ENCODE measurements at places on chromosomes 11 and 22.

- no peak for DNase-seq
Observed at GRCh38 chr22:30662040-30662439, 5.6 kb downstream of the DUSP18 start.

GRCh38 chr22:27747396-27748221 is 53.9 kb downstream of the MN1 start:
- DNase-seq, result no peak

- no peak for DNase-seq
Observed at GRCh38 chr22:19789828-19790227, 29.2 kb downstream of the TBX1 start.

DNA sequence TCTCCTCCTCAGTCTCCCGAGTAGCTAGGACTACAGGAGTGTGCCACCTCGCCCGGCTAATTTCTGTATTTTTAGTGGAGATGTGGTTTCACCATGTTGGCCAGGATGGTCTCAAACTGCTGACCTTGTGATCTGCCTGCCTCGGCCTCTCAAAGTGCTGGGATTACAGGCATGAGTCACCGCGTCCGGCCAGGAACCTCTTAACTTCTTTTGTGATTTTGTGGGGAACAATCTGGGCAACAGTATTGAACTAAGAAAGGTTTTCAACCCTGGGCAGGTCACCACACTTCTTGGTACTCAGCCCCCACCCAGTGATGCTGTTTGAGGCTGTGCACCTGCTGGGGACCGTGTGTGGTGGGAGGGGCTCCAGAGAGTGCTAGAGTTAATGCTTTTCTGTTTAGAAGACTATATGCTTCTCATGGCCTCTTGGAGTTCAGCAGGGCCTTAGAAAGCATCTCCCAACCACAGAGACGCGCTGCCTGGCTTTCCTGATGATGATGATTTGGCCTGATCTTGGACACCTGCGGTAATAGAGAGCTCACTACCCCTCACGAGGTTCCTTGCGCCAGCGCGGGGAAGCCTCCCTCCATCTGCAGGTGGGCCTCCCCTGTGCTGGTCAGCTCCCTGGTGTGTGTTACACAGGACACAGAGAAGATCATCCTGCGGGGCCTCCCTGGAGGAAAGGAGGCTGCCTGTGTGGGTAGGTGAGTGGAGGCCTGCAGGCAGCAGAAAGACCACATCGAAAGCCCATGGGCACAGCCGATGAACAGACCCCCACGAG is 1.2 kb downstream of the DENND6B start:
- no peak for DNase-seq

DNA sequence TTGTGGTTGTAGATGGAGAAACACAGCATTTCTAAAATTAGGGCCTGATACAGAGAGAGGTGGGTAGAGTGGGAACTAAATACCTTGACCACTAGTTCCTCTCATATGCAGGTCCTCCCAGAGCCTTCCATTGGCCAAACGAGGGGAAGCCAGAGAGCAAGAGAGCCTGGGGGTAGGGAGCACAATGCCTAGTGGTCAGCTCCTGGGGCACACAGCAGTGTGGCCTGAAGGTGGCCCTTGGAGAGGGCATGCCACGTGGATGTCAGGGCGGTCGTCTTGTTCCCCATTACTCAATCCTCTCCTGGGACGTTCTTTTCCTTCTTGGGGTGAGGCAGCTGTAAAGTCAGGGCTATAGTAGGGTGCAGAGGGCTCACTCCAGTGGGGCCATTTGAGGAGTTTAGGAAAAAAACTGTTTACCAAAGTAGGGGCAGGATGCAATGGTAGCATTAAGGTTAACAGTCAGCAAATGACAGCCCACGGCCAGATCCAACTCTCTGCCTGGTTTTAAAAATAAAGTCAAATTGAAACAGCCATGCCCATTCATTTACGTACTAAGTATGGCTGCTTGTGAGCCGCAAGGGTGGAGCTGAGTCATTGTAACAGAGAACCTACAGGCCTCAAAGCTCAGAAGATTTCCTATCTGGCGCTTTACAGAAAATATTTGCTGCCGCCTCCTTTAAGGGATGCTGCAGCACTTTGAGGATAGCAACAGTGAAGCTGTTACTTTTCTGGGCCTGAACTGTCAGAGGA is 7.6 kb downstream of the MYO18B start:
- DNase-seq, result peak; percentile 50

DNA sequence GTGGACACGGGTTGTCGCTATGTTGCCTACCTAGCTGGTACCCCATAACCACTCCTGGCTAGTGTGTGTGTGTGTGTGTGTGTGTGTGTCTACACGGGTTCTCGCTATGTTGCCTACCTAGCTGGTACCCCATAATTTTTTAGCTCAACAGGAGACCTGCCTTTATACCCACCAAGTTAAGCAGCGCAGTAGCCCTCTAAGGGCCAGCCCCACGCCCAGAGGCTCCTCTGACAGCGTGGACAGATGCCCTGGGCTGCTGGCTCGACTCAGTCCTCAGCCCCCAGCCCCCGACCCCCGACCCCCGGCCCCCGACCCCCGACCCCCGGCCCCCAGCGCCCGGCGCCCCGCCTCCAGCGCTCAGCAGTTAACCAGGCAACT is 351 bp upstream of the AKIP1 start:
- DNase-seq, result no peak

DNA sequence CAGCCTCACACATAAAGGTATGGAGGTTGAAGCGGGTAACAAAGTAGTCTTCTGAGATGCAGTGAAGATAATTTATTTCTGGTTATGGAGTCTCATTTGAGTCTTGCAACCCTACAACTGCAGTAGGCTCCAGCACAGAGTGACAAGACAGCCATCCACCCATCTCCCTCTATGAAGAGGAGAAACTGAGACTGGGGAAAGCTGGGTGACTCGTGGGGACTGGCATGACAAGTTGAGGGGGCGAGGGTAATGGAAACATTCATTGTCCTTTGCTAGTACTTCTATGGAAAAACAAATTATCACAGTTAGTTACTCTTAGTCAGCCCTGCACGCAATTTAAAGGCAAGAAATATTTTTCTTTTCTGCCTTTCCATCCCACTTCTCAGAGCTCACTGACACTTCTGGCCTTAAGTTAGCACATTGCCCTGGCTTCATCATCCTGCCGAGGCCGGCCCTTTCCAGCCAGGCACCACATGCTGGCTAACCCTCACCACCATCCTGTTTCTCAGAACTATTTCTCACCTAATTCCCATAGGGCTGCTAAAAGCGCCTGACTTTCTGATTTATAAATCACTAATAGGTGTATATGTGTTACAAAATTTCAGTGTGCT is 361.1 kb downstream of the ETS1 start:
- peak; percentile 63 for DNase-seq

DNA sequence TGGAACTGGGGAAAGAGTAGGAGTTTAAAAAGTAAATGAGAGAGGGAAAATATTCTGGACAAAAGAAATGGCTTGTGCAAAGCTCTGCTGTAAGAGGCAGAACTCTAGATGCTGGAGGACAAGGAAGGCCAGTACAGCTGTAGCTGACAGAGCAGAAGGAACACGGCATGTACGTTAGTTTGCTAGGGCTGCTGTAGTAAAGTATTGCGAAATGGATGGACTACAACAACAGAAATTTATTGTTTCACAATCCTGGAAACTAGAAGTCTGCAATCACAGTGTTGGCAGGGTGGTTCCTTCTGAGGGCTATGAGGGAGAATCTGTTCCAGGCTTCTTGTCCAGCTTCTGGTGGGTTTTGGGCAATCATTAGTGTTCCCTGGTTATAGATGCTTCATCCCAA is 454.4 kb downstream of the NTM start:
- DNase-seq, result no peak

DNA sequence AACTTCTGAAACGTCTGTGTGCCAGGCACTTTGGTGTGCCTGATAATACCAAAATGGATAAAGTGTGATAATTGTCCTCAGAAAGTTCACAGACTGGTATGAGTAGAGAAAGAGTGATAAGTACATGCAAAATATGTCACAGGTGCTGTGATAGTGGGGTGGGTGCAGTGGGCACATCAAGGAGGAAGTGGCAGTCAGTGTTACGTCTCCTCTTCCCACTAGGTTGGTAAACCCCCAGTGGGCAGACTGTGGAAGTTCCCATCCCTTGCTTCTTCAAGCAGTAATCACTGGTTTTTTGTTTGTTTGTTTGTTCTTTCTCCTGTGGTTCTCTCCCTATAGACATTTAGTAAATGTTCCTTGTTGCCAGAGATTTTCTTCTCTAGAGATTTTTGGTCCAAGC is 5.4 kb downstream of the RNF121 start:
- no peak for DNase-seq

- DNase-seq, result no peak
Observed at GRCh38 chr11:12459865-12460444, 82.6 kb downstream of the PARVA start.

DNA sequence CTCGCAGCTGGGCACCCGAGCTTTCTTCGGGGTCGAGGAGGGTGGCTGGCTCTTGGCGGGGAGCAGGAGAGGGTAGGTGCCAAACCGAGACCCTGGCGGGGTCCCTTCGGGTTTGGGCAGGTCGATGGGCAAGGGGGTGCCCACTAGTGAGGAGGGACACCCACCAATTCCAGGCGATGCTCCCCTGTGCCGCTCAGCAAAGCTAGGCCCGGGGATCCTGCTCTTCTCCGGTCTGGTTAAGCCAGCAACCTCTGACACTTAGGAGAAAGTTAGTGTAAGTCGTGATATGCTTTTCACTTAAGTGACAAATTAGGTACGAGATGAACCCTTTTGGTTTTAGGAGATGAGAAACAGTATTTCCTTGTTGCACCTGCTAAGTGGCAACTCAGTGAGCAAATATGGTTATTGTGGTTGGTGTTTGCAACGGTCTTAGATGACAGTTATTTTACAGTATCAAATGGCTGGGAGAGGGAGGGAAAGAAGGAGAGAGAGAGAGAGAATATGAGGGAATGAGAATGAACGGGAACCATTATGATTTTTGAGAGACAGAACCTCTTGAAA is 565 bp downstream of the NUCB2 start:
- DNase-seq, result no peak

- no peak for DNase-seq
Observed at GRCh38 chr11:110454609-110455008, 24.9 kb downstream of the FDX1 start.

DNA sequence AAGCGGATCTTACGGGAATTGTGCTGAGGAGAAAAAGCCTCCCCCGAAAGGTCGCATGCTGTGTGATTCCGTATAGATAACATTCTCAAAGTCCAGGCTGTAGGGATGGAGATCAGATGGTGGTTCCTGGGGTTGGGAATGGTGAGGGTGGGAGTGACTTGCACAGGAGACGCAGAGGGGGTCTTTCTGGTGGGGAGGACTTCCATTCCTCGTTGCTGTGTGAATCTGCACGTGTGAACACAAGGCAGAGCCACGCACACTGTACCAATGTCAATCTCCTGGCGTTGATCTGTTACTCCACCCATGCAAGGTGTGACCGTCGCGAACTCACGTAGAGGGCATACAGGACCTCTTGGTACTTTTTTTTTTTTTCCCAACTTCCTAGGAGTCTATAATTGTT is 59.0 kb upstream of the KCNQ1OT1 start:
- no peak for DNase-seq

DNA sequence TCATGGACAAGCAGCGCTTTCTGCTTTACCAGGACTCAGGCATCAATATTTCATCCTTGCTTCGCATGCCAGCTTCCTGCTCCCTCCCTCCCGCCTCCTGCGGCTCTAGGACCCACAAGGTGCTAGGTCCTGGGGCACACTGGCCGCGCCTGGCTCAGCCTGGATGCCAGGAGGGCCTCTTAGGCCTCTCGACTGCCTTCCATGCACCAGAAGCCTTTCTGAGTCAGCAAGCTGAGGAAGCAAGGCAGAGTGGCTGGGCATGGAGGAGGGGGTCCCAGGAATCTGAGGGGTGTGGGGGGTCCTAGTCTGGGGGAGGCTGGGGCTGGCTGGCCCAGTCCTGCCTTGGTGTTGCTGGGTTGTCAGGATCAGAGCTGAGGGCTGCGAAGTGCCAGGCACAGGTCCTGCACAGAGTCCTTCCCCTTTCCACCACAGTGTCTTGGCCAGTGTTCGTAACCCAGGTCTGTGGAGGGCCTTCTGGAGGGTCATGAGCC is 61.0 kb upstream of the THY1 start:
- no peak for DNase-seq

DNA sequence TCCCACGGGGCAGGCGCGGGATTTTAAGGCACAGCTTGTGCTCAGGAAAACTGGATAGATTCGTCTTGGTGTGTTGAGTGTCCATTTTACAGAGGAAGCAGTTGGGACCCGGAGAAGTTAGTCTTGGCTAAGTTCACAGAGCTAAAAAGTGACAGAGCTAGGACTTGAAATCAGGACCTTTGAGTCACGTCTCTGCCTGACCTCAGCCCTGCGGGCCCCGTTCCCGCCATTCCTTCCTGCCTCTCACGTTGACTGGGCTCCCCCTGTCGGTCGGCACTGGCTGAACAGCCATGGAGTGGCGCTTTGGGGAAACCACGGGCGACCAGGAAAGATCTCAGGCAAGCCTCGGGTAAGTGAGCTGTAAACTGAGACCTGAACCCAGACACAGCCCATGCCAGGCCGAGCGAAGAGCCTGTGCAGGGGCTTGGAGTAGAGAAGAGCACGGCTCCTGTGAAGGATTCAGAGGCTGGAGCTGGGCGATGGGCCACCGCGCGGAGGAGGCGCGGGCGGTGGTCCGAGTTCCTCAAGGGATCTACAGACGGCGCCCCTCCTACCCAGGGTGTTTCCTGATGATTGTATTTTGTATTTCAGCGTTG is 54.1 kb downstream of the WNT11 start:
- DNase-seq, result peak; percentile 93

GRCh38 chr11:112961146-112961668 is at the start of gene NCAM1:
Gene NCAM1 (plus strand): TSS chr11:112961420.
- peak; percentile 13 for DNase-seq

DNA sequence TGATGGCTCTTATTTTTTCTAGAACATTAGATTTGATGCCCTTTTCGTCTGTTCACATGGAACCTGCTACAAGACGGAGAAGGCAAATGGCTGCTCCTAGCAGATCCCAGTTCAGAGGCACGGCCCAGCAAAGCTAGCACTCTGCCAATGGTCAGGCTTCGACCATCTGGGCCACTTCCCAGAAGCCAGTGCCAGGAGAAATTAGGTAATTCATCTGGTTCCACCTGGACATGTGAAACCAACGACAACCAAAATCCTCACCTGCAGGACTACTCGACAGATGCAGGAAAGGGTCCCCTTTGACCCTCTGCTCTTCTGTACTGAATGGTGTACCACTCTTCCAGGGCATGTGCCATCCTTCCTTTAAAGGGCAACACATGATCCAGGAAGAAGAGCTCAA is 25.4 kb downstream of the MICAL3 start:
- DNase-seq, result no peak

- DNase-seq, result no peak
Observed at GRCh38 chr11:100586361-100587101, 100.6 kb upstream of the ARHGAP42 start.

Data from activated CD4-positive, alpha-beta T cell treated with anti-CD3 and anti-CD28 coated beads, Interleukin-2, amount 50 U/mL, for 48 hours (primary cell).